Articular chondrocyte of knee joint (primary cell): ENCODE measurements at places on chromosomes 12 and 14. TPM values are rescaled to one million over a fixed set of nuclear protein-coding genes. Genes with fewer than 3 reads are reported as not detected.

Gene FLRT2
- 23.1 and 36.0 TPM in 2 replicates for total RNA-seq

Gene DEGS2
- total RNA-seq, result under 0.01 and 0.13 TPM in 2 replicates

Gene KLHDC1
- 4.6 and 5.0 TPM in 2 replicates for total RNA-seq

Gene SPATA7
- 25.3 and 27.3 TPM in 2 replicates for total RNA-seq

Gene PAWR
- total RNA-seq, result 11.4 and 20.8 TPM in 2 replicates

Gene SYNDIG1L
- total RNA-seq, result under 0.01 TPM in 1 of 2 replicates, not detected in the other

Gene KSR2
- 0.11 TPM in 1 of 2 replicates, not detected in the other for total RNA-seq

Gene EML1
- 47.8 and 77.7 TPM in 2 replicates for total RNA-seq

Gene GPR68
- 8.0 and 13.2 TPM in 2 replicates for total RNA-seq

Gene KCNMB4
- total RNA-seq, result 0.13 and 0.22 TPM in 2 replicates

Gene RERGL
- not detected in 2 replicates for total RNA-seq

Gene LGR5
- total RNA-seq, result 22.9 and 37.0 TPM in 2 replicates

Gene TOMM20L
- total RNA-seq, result not detected in 2 replicates

Gene SYCP3
- total RNA-seq, result 0.11 and 0.52 TPM in 2 replicates

Gene LBHD2
- total RNA-seq, result not detected in 2 replicates

Gene MYH7
- total RNA-seq, result not detected in 2 replicates

Gene CMA1
- not detected in 2 replicates for total RNA-seq

Gene LRRK2
- 5.4 and 6.8 TPM in 2 replicates for total RNA-seq

Gene TBX3
- 4.5 and 5.6 TPM in 2 replicates for total RNA-seq

Gene GDF3
- not detected in 2 replicates for total RNA-seq

Gene SERPINA12
- total RNA-seq, result not detected in 2 replicates

Gene GALNT8
- total RNA-seq, result 0.54 and 1.3 TPM in 2 replicates

Gene ZFHX2
- 0.32 and 0.39 TPM in 2 replicates for total RNA-seq

Gene LUM
- total RNA-seq, result 7,416 and 8,099 TPM in 2 replicates

Gene SIRT4
- total RNA-seq, result 1.0 and 1.8 TPM in 2 replicates

Gene COCH
- total RNA-seq, result 0.11 and 0.13 TPM in 2 replicates

Gene PTHLH
- 0.26 and 0.76 TPM in 2 replicates for total RNA-seq

Gene BIN2
- not detected in 2 replicates for total RNA-seq

Gene SARNP
- total RNA-seq, result 64.0 and 86.7 TPM in 2 replicates

Gene POTEM
- total RNA-seq, result not detected in 2 replicates

Gene ACSM4
- total RNA-seq, result not detected in 2 replicates

Gene PZP
- not detected in 2 replicates for total RNA-seq

Gene LRP10
- total RNA-seq, result 97.4 and 113 TPM in 2 replicates

Gene IL26
- total RNA-seq, result 4.5 and 14.2 TPM in 2 replicates

Gene IRAK3
- total RNA-seq, result 22.3 and 28.3 TPM in 2 replicates

Gene FSCB
- not detected in 2 replicates for total RNA-seq

Gene ESR2
- total RNA-seq, result 0.11 and 0.13 TPM in 2 replicates

Gene GCH1
- total RNA-seq, result 5.5 and 6.9 TPM in 2 replicates

Gene COX8C
- total RNA-seq, result not detected in 2 replicates

Gene OXA1L
- total RNA-seq, result 60.4 and 72.4 TPM in 2 replicates

Gene OASL
- total RNA-seq, result 0.52 and 1.5 TPM in 2 replicates

Gene USP44
- total RNA-seq, result 0.22 and 0.78 TPM in 2 replicates

Gene SERPINA6
- total RNA-seq, result not detected in 2 replicates

Gene CALM1
- 341 and 399 TPM in 2 replicates for total RNA-seq
